ENCODE measurements at places on chromosomes 6 and 20. TPM values are rescaled to one million over a fixed set of nuclear protein-coding genes. Genes with fewer than 3 reads are reported as not detected.

DNA sequence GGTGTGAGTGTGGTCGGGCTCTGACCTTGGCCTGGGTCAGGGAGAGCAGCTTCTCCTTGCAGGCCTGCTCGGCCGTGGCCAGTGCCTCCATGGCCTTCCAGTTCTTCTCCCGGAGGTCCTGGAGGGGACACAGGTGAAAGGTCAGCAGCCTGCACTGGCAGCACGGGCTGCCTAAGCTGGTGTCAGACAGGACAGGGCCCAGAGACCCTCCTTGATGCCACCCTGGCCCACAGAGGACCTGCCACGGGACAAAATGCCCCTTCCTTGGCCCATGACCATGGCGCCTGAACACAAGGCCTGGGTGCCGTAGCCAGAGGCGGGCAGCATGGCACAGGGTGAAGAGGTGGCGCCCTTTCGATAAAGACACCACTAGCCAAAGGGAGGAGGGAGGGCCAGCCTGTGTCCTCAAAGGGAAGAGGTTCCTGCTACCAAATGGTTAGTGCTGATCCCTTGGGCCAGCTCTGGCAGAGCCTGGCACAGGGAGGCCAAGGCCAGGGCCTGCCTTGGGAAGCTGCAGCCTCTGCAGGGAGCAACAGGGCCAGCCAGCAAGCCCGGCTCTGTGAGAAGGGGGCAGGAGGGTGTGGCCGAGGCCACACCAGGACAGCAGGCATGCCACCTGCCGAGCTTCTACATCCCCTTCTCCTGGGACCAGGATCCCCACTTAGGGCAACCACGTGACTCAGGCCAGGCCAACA is 54.8 kb downstream of the DSTN start:
- H3K27ac ChIP-seq = no peak overlapping the region
- peak; percentile 79 for DNase-seq
- no peaks in the 10 kb centered on the region for H3K27me3 ChIP-seq
- no peaks in the 10 kb centered on the region for H3K4me1 ChIP-seq
- H3K36me3 ChIP-seq = peaks cover 98% of the 10 kb centered on the region

DNA sequence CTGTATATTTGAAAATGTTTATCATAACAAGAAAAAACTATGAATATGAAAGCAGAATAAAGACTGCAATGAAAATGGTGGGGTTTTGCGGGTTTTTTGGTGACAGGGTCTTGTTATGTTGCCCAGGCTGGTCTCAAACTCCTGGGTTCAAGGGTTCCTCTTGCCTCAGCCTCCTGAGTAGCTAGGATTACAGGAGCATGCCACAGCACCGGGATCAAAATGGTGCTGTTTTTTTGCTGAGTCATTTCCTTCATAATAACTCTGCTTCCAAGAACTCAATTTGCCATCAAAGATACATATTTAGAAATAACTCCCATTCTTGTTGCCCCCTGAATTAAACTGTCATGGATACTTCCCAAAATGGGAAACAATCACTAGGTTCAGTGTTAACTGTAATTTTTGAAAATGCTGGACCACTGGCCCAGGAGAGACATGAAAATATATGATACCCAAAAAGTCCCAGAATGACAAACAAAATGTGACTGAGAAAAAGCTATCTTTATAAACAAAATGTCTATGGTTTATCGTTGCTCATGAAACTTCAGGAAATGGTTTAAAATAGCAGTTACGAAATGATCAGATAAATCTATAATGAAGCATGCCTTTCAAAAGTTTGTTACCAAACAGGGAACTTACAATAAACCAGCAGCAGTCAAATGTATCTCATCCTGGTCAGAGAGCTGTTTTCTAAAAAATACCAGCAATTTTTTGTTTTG is 32.2 kb downstream of the ILRUN start:
- H3K36me3 ChIP-seq = no peaks in the 10 kb centered on the region
- no peak for DNase-seq

DNA sequence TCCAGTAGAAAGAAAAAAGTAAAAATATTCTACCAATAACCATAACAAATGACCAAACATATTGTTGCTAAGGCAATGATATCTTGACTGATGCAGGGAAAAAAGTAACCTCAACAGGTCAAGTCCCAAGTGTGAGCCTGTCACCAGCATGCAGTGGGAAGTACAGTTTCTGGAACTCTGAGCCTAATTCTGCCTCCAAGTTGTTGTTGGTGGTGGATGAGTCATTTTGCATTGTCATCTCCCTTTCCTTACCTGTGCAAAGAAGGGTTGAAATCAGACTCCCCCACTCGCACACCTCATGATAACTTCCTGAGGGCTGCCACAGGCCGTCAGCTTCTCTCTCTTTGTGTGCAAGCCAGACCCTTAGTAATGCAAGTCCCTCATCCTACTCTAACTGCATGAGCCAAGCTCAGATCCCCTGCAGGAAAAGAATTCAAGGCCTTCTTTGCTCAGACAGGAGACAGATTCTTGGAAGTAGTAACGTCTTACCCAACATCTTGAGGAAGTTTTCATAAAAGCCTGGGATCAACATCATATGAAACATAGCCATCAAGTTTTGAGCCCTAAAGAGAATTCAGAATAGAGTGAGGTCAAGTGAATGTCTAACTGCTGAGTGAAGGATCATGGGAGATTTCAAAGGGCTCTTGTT is 207.6 kb upstream of the FOXA2 start:
- H3K4me3 ChIP-seq = no peak overlapping the region
- H3K27me3 ChIP-seq = peaks cover 8% of the 10 kb centered on the region
- peaks cover 5% of the 10 kb centered on the region for H3K4me1 ChIP-seq
- no peak overlapping the region for H3K27ac ChIP-seq
- H3K36me3 ChIP-seq = no peaks in the 10 kb centered on the region

MUC22 gene
- total RNA-seq = not detected
